Stimulated activated effector memory CD8-positive, alpha-beta T cell treated with anti-CD3 and anti-CD28 coated beads, Interleukin-12 subunit alpha, Interleukin-12 subunit beta, amount 100 ng/mL, for 72 hours (primary cell): ENCODE measurements at places on chromosomes 12 and 14.

GRCh38 chr14:35155962-35156361, 33.6 kb downstream of the PRORP start:
- DNase-seq, result no peak

DNA sequence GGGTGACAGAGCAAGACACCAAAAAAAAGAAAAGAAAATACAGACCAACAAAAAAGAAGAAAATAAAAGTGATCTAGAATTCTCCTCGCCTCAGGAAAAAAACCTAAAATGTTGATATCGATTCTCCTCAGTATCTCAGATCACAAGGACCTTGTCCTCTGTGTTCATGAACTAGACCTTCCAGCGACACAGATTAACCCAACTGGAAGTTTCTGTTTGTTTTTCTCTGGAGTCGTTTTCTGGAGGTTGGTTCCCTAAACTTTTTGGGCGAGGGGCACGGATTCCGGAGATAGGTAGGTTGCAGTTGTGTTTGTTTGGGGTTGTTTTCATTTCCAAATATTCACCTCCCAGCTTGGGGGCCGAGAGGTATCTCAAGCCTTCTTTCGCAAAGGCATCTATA, 559 bp upstream of the RFC5 start:
- no peak for DNase-seq

DNA sequence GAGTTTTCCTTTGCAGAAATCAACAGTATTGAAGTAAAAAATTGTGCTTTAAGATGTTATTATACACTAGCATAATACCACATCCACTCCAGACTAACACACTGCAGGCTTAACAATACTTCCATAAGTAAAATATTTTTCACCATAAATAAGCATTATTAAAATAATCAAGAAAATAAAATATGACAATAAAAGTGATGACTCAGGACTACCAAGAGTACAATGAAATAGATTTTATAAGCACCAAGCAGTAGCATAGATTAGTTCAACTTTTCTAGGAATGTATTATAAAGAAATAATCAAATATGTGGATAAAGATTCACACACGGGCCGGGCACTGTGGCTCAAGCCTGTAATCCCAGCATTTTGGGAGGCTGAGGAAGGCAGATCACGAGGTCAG, 40.4 kb upstream of the MTHFD1 start:
- DNase-seq, result no peak

DNA sequence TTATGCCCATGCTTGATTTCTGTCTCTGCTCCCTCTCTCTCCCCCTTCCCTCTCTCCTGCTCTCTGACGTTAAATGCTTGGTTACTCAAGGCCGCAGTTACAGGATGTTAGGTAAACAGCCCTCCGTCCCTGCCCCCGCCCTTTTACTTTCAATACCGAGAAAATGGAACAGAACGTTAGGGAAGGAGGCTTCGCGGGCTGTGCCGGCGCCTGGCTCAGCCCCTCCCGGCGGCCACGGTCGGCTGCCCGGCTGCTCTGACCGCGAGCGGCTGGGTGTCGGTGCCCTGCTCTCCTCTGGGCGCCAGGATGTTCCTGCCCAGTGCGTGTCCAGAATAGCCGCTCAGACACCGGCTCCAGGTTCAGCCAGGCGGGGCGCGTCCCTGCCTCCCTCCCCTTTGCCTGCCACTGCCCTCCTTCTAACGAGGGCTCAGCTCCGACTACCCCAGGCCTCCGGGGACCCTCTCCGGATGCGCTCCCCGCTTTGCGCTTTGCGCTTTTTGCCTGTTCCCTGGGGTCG, 166.1 kb downstream of the ADCK1 start:
- no peak for DNase-seq

DNA sequence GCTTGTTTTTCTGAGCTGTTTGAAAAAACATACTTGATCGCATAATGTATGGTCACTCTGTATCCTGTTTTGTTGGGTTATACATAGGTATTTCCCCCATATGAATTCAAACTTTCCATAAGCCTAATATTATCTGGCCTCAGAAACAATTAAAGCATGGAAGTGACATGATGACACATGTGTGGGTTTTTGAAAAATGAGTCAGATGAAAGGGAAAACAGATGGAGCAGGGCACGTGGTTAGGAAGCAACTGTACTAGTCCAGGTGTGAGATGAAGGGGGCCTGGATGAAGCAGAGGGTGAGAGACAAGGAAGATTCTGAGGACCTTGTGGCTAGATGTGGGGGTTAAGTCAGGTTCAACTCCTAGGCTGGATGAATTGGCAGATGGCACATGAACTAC, 92.7 kb upstream of the DNM1L start:
- no peak for DNase-seq

DNA sequence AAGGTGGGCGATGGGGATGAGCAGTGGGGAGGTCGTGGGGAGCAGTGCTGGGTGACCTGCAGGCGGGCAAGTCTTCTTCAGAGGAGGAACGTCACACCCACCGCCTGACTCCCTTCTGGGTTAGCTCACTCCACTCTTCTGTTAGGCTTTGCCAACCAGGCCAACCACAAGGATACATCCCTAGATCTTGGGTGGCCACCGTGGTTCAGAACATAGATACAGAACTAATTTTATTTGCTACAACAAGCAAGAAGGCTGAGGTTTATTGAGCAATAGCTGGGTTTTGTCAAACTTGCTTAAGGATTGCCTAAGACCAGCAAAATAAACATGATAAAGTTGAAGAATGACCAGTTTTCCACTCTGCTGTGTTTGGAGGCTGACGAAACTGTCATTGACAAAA, 109.4 kb downstream of the DACT1 start:
- no peak for DNase-seq
